ENCODE measurements at places on chromosomes 4 and X. TPM values are rescaled to one million over a fixed set of nuclear protein-coding genes. Genes with fewer than 3 reads are reported as not detected.

DNA sequence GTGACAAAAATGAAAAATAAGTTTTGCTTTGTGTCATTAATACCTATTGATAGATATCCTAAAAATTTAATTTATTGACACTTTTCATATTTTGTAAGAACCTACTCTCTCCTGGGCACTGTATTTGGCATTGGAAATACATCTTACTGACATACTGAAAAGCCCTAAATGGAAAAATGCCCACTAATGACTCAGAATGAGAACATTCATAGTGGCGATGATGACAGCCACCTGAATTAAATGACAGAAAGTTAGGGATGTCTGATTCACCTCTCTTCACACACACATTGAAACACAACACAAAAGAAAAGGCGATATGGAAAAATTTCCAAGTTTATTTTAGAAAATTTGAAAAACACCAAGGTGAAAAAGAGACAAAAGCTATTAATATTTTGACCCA is 992.3 kb downstream of the STPG2 start:
- no peak for DNase-seq

DNA sequence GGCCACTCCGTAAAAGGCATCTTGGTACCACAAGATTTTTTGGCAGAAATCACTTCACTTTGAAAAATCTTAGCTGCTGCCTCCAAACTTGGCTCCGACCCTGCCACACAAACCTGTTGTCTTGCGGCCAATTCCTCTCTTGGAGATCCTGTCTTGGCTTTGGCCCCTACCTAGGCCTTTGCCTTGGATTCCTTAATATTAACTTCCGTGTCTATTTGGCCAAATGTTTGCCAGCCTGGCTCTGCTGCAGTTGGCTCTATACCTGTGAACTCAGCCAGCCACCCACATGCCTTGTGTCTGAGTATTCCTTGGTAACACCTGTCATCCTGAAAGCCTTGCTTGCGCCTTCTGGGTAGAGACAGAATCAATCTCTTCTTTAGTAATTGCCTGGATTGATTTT is 12.5 kb downstream of the GRXCR1 start:
- no peak for DNase-seq

DNA sequence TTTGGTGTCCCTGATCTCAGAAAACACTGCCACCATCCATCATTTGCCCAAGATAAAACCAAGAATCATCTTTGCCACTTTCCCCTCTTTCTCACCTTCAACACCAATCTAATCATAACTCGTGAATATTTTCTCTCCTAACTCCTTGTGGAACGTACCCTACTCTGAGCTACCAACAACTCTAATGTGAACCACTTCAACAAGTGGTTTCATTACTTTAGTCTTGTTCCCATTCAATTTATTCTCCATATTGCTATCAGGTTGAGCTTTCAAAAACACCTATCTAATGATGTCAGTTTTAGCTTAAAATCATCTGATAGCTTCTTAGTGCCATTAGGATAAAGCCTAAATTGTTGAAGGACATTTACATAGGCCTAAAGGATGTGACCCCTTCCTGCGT is 39.8 kb upstream of the CXorf38 start:
- DNase-seq: no peak

- DNase-seq: no peak
These were observed 44.9 kb upstream of the BBS12 start for GRCh38 chr4:122687531-122688061.

DNA sequence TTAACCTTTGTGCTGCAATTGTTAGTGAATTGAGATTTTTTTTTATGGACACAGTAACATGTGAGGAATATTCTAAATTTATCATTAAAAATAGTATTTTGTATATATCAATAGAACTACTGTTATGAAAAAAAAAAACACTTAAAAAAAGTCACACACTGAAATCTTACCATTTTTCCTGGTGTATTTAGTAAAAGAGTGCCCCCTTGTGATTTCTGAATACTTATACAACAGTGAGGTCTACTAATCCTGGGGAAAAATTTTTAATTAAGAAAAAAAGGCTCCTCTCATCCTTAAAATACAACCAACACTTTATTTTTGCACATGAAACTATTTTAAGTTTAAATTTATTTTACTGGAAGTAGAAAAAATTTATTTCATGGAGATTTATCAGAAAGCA is 56.4 kb upstream of the SPOCK3 start:
- no peak for DNase-seq

DNA sequence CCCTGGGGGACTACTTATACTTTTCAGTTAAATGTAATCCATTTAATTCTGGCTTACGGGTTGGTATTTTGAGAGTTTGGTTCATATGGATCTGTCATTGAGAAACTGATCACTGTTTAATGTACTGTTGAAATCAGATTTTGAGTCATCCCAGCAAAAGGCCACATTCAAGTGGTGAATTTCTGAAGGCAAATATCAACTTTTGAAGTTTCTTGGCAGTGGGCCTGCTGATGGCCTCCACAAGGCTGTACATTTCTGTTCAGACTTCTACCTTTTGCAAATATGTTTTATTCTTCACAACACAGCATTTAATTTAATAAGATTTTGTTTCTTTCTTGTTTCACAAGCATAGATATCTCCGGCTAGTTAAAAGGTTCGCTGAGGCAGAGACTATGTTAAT is 138.7 kb downstream of the PDGFC start:
- DNase-seq: no peak

DNA sequence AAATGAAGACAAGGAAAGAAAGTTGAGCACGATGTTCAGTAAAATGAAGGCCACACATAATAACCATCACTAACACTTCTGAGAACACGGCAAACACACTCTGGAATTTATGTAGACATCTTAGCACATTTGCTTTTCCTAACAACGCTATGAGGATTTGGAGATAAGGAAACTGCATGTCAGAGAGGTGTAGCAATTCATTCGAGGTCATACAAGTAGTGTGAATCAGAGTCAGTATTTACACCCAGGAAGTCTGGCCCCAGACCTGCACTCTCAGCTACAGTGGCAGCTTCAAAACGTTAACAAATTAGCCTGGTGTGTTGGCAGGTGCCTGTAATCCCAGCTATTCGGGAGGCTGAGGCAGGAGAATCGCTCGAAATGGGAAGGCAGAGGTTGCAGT is 253.4 kb downstream of the PDGFC start:
- DNase-seq: no peak

DNA sequence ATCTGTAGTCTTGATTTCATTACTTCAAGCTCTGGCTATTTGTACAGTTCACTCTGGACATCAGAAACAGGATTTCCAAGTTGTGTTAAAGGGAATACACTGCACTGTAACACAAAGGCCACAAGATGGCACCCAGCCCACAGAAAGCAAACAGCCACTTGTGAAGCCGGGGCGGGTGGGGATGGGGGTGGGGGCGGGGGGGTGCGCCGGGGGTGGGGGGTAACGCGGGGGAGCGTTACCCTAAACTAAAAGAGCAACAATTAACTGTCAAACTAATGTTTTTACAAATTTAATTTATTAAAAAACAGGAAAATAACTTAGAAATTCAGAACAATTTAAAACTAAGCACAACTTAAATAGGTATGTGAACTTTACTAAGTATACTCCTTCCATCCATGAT is 27.3 kb downstream of the PRDX4 start:
- no peak for DNase-seq

DNA sequence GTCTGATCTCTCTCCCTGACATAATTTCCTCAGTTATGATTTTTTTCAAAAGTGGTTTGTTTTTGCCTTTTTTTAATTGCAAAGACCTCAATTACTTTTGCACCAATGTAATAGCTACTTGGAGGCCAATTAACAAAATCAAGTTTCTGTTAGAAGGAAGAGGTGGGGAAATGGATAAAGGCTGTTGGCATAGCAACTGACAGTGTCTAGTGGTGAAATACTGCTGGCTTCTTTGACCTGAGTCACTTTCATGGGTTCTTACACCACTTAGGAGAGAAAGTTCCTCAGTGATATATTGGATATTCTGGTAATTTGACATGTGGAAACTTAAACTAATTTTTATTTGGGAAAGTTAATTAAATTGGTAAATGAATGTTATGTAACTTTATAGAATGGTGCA is 26.5 kb upstream of the ATP8A1 start:
- DNase-seq: no peak

- no peak for DNase-seq
These were observed at the start of gene TCEAL4 for GRCh38 chrX:103585411-103586313. TSS of gene TCEAL4 (plus strand) at chrX:103585515. CDS start at chrX:103586676, 1,161 bp downstream.

DNA sequence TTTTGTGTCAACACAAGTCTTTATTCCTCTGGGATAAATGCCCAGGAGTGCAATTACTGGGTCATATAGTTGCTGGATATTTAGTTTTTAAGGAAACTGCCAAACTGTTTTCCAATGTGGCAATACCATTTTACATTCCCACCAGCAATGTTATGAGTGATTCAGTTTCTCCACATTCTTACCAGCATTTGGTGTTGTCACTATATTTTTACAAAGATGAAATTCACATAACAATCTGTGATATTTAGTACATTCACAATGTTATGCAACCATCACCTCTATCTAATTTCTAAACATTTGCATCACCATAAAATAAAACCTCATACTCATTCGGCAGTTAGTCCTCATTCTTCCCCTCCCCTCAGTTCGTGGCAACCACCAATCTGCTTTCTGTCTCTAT is 75.0 kb downstream of the MAMLD1 start:
- no peak for DNase-seq

DNA sequence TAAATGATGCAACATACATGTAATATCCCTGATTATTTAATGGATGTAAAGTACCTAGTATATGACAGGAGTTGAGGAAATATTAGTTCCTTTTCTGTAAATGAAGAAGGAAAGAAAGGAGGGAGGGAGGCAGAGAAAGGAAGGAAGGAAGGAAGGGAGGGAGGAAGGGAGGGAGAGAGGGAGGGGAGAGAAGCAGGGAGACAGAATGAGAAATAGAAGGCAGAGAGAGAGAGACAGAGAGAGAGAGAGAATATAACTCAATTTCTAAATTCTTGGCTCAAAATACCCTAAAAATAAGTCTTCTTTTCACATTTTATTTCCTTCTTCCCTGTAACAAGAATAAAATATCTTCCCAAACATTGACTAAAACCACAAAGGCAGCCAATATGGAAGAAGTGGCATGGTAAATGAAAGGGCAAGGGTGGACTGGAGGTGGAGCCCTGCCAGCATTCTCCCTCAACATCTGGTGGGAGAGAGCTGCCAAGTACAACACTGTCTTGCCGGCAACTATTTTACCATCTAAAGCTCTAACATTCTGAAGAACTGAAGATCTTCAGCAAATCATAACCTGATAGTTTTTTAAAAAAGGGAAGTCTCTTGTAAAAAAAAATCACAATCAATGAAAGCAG is 245.1 kb downstream of the PPP3CA start:
- no peak for DNase-seq

GRCh38 chrX:47623540-47624027 is 3.9 kb upstream of the SYN1 start:
- no peak for DNase-seq

GRCh38 chr4:48372272-48372671 is 30.9 kb downstream of the SLAIN2 start:
- no peak for DNase-seq

DNA sequence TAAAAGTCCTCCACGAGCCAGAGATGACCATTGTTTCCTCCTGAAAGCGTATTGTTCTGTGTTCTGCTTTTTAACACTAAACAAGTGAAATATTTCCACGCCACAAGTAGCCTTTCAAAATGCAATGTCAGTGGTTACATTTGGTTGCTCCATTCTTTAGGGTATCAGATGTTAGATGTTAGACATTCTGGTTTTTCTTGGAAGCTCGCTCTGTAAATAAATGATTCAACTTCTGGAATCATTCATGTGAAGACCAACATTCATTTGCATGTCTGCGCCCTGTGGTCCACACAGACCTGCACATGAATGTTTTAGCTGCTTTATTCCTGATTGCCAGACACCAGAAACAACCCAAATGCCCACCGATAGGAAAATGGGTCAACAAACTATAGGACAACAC is 38.0 kb upstream of the HELT start:
- no peak for DNase-seq

DNA sequence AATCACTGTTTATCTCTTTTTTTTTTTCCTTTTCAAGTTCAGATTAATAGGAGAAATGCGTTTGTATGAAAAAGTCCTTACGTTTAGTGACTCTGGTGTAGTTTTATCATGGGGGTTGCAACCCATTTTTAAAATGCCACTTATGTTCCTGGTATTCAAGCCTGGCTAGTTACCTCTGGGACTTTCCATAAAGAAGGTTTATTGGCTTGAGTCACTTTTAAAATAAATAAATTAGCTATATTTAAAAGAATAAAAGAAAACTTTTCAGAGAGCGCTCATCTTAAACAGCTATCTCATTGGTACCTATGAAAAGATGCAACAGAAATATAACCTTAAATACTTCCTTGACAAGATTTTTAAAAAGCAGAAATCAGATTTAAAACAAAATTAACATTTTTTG is 275.0 kb upstream of the IL1RAPL1 start:
- DNase-seq: no peak

GRCh38 chr4:122131562-122132157 is 20.5 kb upstream of the BLTP1 start:
- DNase-seq: no peak

GRCh38 chr4:55906989-55907388 is 41.8 kb upstream of the CEP135 start:
- no peak for DNase-seq

DNA sequence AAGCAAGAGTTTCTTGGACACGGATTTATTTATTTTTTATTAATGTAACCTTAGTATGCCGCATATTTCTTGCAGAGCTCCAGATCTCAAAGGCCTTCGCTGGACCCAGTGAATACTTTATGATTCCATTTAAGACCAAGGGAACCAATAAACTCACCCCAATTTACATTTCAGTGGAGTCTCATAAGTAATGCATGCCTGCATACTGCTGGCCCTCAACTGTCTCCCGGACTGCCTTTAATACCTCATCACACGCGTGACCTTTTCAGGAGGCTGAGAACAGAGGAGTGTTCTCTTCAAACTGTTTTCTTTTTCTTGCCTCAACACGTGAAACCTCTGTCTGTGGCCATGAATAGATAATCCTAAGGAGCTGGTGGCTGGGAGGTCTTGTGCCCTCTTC is 240.9 kb downstream of the STIM2 start:
- DNase-seq: no peak

- no peak for DNase-seq
These were observed 38.7 kb upstream of the DCLK2 start for GRCh38 chr4:150039274-150040127.

DNA sequence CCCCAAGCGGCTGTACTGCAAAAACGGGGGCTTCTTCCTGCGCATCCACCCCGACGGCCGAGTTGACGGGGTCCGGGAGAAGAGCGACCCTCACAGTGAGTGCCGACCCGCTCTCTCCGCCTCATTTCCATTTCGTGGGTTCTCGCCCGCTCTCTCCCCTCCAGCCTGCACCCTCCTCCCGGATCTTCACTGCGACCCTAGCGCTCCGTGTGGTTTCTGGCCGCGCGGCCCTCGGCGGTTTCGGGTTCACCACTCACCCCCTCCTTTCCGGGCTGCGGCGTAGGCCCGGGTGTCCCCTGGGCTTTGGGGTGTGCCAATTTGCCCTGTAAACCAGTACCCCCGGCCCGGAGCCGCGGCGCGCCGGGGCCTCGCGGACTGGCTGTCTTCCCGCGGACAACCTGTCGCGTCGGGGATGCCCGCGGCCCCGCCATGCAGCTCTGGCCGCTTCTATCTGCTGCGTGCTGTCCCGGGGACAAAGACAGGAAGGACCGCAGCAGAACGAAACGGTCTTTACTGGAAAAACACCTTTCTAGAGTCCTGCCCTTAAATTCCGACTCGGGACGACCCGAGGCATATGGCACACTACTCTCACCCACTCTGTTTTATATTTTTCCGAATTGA is 737 bp downstream of the FGF2 start:
- no peak for DNase-seq

CCKAR gene
- not detected for total RNA-seq

AMOT gene
- total RNA-seq: 3.2 TPM

PWWP3B gene
- total RNA-seq: 2.8 TPM

ARSJ gene
- total RNA-seq: 3.8 TPM

SOD3 gene
- total RNA-seq: 65.7 TPM

XG gene
- total RNA-seq: 0.28 TPM

POLN gene
- 4.8 TPM for total RNA-seq

MBTPS2 gene
- total RNA-seq: 7.4 TPM

Data from omental fat pad (tissue), 4 donors.